Natural killer cell (primary cell): ENCODE measurements at places on chromosomes 5 and 9. TPM values are rescaled to one million over a fixed set of nuclear protein-coding genes. Genes with fewer than 3 reads are reported as not detected.

The ZNF483 gene
- total RNA-seq: 5.7 TPM

- no peaks in the 10 kb centered on the region for H3K27me3 ChIP-seq
- H3K4me1 ChIP-seq: no peaks in the 10 kb centered on the region
- no peaks in the 10 kb centered on the region for H3K36me3 ChIP-seq
- H3K4me3 ChIP-seq: no peak overlapping the region
Measured at GRCh38 chr9:77854916-77855311, 176.7 kb downstream of the GNAQ start.

DNA sequence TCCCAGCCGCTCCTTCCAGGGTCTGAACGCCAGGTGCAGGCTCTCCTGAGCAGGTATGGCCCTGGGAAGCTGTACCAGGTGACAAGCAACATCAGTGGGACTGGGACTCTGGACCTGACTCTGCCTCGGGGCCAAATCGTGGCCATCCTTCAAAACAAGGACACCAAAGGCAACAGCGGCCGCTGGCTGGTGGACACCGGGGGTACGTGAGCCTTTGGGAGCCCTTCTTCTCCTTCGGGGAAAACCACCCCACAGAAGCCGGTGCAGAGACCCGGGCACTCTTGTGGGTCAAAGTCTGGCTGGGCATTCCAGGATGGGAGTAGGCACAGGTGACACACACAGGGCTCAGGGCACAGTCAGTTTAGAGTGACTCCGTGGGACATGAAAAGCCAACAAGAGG, 45.8 kb downstream of the ARHGEF37 start:
- no peaks in the 10 kb centered on the region for H3K27me3 ChIP-seq
- no peak for DNase-seq
- no peak overlapping the region for H3K4me3 ChIP-seq
- H3K27ac ChIP-seq: no peak overlapping the region
- no peaks in the 10 kb centered on the region for H3K4me1 ChIP-seq

The CEL gene
- total RNA-seq: 0.18 TPM

- no peaks in the 10 kb centered on the region for H3K4me1 ChIP-seq
- H3K27ac ChIP-seq: no peak overlapping the region
- DNase-seq: no peak
- H3K36me3 ChIP-seq: no peaks in the 10 kb centered on the region
- H3K27me3 ChIP-seq: no peaks in the 10 kb centered on the region
Measured at GRCh38 chr9:4124266-4124665, 175.6 kb downstream of the GLIS3 start.

The LHX2 gene
- not detected for total RNA-seq

GRCh38 chr9:969310-970150, 6.9 kb upstream of the DMRT3 start:
- DNase-seq: no peak
- H3K4me1 ChIP-seq: peaks cover 29% of the 10 kb centered on the region
- H3K4me3 ChIP-seq: no peak overlapping the region
- H3K27me3 ChIP-seq: peaks cover 64% of the 10 kb centered on the region
- H3K36me3 ChIP-seq: no peaks in the 10 kb centered on the region

DNA sequence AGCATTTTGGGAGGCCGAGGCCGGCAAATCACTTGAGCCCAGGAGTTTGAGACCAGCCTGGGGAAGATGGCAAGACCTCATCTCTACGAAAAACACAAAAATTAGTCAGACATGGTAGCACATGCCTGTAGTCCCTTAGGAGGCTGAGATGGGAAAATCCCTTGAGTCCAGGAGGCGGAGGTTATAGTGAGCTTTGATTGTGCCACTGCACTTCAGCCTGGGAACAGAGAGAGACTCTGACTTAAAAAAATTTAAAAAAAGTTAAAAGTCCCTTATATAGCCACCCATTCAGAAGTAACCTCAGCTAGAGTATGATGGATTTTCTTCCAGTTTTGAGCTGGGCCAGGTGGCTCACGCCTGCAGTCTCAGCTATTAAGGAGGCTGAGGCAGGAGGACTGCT, 72.4 kb downstream of the UGCG start:
- no peaks in the 10 kb centered on the region for H3K4me1 ChIP-seq
- H3K4me3 ChIP-seq: no peak overlapping the region
- no peaks in the 10 kb centered on the region for H3K36me3 ChIP-seq
- DNase-seq: no peak
- H3K27ac ChIP-seq: no peak overlapping the region

- peaks cover 18% of the 10 kb centered on the region for H3K4me1 ChIP-seq
- DNase-seq: peak; percentile 18
- H3K4me3 ChIP-seq: no peak overlapping the region
- H3K27ac ChIP-seq: no peak overlapping the region
- no peaks in the 10 kb centered on the region for H3K36me3 ChIP-seq
Measured at GRCh38 chr5:124867137-124867704, 120.8 kb upstream of the ZNF608 start.

The LHX3 gene
- 0.38 TPM for total RNA-seq

- no peaks in the 10 kb centered on the region for H3K27me3 ChIP-seq
- H3K4me1 ChIP-seq: no peaks in the 10 kb centered on the region
- H3K36me3 ChIP-seq: peaks cover 29% of the 10 kb centered on the region
- H3K27ac ChIP-seq: no peak overlapping the region
Measured at GRCh38 chr9:128636024-128636390, 20.6 kb downstream of the DYNC2I2 start.

- no peak overlapping the region for H3K4me3 ChIP-seq
- peaks cover 20% of the 10 kb centered on the region for H3K36me3 ChIP-seq
- no peaks in the 10 kb centered on the region for H3K27me3 ChIP-seq
- DNase-seq: peak; percentile 25
- peaks cover 18% of the 10 kb centered on the region for H3K4me1 ChIP-seq
Measured at GRCh38 chr9:111926421-111926875, 29.8 kb downstream of the UGCG start.

The LRRC19 gene
- total RNA-seq: not detected

GRCh38 chr9:91849694-91850093, 100.3 kb downstream of the ROR2 start:
- no peak for DNase-seq
- no peaks in the 10 kb centered on the region for H3K36me3 ChIP-seq
- no peaks in the 10 kb centered on the region for H3K27me3 ChIP-seq
- no peak overlapping the region for H3K27ac ChIP-seq

DNA sequence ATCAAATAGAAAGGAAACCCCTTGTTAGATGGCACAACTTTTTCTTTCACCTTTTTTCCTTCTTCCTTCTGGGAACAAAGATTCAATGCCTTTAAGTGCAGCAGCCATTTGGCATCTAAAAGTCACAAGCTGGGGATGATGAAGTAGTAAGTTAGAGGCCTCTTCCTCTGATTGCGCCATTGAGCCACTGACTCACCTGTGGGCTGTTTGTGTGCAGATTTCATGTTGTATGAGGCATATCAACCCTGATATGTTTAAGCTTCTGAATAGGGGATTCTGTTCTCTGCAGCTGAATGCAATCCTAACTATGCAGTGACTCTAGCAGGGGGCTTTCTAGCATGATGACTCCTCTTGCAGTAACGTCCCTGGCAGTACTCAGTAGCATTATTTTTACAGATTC, 599.9 kb downstream of the CSNK1G3 start:
- H3K27ac ChIP-seq: no peak overlapping the region
- H3K4me3 ChIP-seq: no peak overlapping the region
- no peaks in the 10 kb centered on the region for H3K27me3 ChIP-seq
- no peak for DNase-seq

DNA sequence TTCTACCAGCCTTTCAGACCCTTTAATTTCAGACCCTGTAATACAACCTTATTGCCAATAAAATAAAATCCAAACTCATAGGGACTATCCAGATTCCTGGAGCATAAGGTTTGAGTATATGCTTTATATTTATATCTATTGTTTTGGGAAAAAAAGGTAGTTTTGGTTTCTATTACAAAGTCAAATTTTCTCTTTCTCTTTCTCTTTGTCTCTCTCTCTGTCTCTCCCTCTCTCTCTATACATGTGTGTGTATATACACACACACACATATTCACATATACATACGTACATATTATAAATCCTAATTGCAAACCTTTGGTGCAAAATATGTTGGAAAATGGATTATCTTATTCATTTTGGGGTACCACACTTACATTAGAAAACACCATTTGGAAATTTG, 39.0 kb downstream of the TMEM232 start:
- no peaks in the 10 kb centered on the region for H3K36me3 ChIP-seq
- no peak overlapping the region for H3K27ac ChIP-seq
- H3K4me1 ChIP-seq: no peaks in the 10 kb centered on the region
- no peaks in the 10 kb centered on the region for H3K27me3 ChIP-seq
